CD8-positive, alpha-beta T cell (primary cell): ENCODE measurements at places on chromosomes 4 and X.

DNA sequence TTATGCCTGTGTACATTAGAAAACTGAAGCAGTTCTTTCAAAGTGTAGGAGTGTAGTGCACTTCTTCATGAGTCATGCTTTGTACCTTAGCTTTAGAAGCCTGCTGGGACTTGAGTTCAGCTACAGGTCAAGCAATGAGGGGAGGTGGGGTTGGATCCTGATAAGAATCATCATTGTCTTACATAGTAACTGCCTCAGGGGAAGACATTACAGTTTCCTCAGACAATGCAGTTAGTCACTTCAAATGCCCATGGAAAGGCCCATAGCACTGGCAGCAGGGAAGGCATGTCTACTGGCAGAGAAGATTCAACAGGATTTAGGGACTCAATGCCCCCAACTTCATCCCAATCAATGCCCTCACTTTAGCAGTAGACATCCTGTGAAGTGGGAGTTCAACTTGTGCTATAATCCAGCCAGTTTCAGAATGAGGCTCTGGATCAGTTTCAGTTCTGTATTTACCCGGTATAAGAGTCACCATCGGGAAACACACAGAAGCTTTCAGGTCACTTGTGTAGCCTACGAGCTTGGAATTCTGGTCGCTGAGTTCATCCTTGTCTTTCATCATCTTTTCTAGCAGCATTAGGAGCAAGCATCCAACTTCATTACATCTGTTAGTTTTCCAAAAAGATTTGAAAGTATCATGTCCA lies 1216.5 kb downstream of the RAPGEF2 start:
- DNase-seq = no peak

DNA sequence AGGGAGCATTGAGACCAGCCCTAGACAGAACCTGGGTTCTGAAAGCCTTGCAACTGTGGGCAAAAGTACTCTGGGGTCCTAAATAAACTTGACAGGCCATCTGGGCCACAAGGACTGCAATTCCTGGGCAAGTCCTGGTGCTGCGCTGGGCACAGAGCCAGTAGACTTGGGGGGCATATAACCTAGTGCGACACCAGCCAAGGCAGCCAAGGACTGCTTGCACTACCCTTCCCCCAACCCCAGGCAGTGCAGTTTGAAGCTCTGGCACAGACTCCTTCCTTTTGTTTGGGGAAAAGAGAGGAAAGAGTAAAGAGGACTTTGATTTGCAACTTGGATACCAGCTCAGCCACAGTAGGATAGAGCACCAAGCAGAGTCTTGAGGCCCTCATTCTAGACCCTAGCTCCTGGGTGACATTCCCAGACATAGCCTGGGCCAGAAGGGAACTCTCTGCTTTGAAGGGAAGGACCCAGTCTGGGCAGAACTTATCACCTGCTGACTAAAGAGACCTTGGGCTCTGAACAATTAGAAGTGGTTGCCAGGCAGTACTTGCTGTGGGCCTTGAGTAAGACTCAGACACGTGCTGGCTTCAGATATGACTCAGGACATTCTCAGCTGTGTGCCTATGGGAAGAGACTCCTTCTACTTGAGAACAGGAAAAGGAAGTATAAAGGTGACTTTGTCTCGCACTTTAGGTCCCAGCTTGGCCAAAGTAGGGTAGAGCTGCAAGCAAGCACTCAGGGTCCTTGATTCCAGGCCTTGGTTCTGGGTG lies 522.8 kb downstream of the GLUD2 start:
- no peak for DNase-seq

DNA sequence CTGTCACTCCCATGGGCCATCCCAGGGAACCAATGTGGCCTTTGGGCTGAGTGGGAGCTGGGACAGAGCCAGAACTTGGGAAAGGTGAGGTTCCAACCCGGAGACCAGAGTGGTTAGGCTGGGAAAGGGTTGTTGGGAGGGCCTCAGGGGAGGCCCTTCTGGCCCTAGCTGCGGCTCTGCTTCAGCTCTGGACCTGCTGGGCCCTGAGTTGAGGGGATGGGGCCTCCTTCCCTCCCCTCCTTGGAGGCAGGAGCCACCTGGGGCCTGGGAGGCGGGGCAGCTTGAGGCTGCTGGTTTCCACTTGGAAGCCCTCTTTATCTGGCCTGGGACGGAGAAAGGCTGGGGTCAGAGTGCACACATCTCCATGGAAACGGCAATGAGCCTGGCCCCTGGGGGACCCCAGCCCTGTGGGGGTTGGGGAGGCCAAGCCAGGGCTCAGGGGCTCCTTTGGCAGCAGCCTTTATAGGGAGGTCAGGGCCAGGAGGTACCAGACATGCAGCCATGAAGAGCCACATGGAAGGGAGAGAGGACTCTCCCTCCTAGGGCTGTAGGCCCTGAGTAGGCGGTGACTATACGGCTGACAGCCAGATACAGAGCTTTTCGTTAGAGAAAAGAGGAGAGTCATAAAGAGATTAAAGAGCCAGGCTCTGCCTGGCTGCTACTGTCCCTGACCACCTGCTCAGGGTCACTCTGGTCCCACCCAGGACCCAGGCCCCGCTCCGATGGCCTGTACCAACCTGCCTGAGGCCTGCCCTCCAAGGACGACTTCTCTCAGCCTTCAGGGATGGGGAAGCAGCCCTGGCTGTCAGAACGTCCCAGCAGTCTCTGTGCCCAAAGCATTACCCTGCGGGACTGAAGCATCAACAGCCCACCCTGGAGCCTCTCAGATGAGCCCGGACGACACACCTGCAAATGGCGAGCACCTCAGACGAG lies 6.9 kb upstream of the NSD2 start:
- DNase-seq = no peak

GRCh38 chr4:1347410-1347864 lies 429 bp downstream of the UVSSA start:
- DNase-seq = no peak

DNA sequence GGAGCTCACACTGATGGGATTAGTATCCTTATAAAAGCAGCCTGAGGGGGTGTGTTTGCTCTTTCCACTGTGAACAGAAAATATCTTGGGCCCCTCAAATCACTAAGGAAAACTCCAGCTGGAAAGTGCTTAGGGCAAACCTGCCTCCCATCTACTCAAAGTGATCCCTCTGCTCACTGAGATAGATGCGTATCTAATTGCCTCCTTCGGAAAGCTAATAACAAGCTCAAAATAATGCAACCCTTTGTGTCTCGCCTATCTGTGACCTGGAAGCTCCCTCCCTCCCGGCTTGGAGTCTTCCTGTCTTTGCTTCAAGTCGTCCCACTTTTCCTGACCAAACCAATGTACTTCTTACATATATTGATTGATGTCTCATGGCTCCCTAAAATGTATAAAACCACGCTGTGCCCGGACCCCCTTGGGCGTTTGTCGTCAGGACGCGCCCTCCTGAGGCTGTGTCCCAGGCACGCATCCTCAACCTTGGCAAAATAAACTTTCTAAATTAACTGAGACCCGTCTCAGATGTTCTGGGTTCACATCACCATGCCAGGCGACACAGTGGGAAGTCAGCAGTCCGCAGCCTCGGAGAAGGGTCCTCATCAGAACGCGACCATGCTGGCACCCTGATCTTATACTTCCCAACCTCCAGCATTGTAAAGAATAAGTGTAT lies 34.1 kb upstream of the SORCS2 start:
- DNase-seq = no peak
